ENCODE measurements at places on chromosomes 12 and 14.

- no peak for DNase-seq
Measured at GRCh38 chr12:53676656-53677015, 753 bp upstream of the ATP5MC2 start.

DNA sequence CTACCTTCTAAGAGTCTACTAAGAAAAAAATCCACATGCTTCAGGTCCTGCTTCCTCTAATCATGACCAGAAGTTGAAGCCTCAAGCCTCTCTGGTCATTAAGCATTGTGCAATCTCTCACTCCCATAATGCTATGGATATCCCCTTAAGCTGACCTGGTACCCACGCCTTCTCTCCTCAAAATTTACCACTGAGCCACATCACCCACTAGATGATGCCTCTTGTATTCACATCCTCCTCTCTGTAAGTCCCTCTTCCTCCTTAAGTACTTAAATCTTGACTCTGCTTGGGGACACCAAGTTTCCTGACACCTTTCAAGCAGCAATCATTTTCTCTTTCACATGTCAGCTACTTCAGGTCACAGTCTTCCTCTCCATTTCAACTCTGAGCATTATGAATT lies 9.8 kb downstream of the GALNT4 start:
- DNase-seq: no peak

DNA sequence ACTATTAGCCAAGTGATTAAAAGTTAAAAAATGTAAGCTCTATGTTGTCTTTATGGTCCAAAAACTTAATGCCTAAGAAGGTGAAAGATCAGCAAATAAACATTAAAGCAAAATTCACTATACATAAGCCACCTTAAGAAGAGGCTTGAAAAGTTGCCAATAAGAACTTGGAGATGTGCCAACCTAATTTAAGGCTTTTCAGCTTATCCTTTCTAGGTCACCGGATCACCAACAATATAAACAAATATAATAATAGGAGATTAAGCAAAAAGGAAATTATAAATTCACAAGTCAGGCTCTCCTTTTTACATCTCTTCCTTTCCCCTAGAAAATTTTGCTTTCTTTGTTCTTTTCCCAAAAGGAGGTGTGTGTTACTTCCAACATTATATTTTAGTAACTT lies 30.9 kb downstream of the SLC2A3 start:
- no peak for DNase-seq

DNA sequence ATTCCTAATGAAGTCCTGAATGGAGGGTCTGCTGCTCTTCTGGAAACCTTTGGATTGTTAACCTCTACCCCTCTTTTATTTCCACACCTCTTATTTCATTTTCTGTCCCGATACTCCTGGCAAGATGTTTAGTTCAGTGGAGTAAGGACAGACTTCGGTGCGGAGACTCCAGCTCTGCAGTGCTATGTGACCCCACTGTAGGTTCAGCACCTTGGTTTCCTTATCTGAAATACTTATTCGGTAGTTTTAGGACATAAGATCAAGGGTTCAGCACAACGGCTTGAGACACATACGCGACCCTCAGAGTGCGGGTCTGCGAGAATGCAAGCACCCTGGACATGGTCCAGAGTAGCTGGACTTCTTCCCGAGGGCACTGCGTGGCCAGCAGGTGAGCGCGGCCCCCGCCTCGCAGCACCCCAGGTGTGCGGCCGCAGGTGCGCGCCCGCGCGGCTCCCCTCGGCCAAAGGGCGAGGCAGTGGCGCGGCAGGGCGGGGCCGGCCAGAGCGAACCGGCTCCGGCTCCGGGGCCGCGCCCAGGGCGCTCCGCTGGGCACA lies 465 bp upstream of the FGD4 start:
- no peak for DNase-seq

- DNase-seq: no peak
Measured at GRCh38 chr12:6605421-6606330, 1.5 kb downstream of the CHD4 start.

DNA sequence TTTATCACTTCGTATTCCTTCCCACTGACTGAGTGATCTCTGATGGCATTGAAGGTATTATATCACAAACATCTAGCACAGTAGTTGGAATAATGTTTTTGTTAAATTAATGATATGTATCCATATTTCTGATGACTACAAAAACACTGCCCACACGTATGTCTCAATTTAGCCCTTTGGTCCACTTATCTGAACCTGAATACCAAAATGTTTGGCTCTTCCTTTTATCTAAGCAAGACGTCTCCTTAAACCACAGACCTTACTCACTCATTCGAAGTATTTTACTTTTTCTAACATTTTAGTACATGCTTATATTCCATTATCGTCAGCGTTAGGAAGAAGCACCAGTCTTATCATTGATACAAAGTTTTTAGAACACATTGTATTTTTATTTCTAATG lies 126.4 kb downstream of the PIK3C2G start:
- no peak for DNase-seq

GRCh38 chr14:75461303-75461702 lies 33.5 kb downstream of the JDP2 start:
- no peak for DNase-seq

DNA sequence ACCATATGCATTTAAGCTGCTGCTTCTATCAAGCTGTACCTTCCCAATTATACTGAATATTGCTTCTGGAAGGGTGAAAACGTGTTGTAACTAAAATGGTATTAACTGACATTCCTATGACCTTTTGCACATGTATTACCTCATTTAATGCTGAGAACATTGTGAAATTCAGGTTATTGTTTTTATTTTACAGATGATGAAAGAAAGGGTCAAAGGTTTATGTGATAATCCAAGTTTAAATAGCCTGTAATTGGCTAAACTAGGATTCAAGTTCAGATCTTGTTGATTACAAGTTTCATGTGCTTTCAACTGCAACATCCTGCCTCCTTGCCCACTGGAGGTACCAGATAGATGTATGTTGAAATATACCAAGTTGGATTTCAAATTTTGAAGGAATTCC lies 433.3 kb upstream of the PRICKLE1 start:
- no peak for DNase-seq

- DNase-seq: no peak
Measured at GRCh38 chr12:127654383-127654985, 612.5 kb upstream of the TMEM132C start.

- no peak for DNase-seq
Measured at GRCh38 chr12:32030676-32031075, 71.5 kb downstream of the RESF1 start.

DNA sequence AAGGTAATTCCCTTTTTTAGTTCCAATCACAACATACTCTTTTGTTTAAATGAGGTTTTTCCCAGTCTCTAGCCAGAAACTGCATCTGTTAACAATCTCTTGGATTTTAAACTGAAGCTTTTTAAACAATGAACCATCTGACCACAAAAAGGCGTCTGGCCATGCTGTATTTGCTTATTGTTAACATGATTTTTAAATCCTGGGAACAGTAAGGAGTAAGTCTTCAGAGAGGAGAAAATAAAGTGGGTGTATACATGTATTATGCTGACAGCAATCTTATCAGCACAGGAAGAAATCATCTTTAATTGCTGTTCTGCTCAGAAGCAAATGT lies 106.2 kb downstream of the DAAM1 start:
- DNase-seq: no peak

- DNase-seq: no peak
Measured at GRCh38 chr12:58029260-58029659, 87.9 kb downstream of the ATP23 start.

- no peak for DNase-seq
Measured at GRCh38 chr12:63150713-63151622, at the start of gene AVPR1A. AVPR1A (minus strand) TSS chr12:63151201; CDS start chr12:63150836, 365 bp downstream.

DNA sequence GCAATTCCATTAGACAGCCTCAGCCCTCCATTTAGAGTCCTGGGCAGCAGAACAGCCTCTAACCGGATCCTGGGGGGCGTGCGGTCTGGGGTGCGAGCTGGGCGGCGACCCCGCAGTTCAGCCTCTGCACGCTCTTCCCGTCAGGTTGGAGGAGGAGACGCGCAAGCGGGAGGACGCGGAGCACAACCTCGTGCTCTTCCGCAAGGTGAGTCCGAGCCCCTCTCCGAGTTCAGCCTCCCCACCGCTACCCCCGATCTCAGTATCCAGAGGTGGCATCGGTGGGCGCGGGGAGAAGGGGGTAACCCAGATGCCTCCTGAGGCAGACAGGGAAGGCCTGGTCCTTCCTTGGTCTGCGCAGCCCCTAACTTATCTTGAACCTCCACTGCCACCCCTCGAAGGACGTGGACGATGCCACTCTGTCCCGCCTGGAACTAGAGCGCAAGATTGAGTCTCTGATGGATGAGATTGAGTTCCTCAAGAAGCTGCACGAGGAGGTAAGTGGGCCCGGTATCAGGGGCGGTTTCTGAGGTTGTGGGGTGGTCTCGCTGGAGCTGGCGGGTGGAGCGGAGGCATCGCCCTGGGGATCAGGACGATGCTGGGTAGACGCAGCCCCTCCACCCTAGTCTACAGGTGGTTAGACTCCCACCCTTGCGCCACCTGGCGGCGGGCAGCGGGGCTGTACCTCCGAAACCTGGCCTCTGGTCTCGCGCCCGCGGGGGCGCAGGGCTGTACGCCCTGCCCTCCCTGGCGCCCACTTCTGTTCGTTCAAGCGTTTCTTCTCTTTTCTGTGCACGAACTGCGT lies 1.3 kb downstream of the PRPH start:
- no peak for DNase-seq

GRCh38 chr14:72528863-72529175 lies 365.1 kb downstream of the DPF3 start:
- DNase-seq: no peak

- DNase-seq: no peak
Measured at GRCh38 chr12:130183585-130184370, 21.5 kb downstream of the FZD10 start.

GRCh38 chr12:102965281-102966155 lies 8.0 kb downstream of the ASCL1 start:
- DNase-seq: no peak

DNA sequence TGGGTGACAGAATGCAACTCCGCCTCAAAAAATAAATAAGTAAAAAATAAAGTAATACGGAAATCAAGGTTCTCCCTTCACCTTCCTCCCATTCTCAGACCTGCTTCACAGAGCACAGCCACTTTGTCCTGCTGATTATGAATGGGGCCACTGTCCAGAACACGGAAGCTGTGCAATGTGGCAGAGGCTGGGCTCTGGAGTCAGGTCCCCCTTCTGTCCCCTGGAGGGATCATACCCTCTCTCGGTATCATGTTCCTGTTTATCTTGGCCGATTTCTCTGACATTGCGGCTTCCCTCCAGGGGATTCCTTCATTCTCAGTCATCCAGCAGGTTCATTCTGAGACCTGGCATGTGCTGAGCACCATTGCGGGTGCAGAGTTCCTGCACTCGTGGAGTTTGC lies 11.3 kb downstream of the PPP2R5C start:
- no peak for DNase-seq

DNA sequence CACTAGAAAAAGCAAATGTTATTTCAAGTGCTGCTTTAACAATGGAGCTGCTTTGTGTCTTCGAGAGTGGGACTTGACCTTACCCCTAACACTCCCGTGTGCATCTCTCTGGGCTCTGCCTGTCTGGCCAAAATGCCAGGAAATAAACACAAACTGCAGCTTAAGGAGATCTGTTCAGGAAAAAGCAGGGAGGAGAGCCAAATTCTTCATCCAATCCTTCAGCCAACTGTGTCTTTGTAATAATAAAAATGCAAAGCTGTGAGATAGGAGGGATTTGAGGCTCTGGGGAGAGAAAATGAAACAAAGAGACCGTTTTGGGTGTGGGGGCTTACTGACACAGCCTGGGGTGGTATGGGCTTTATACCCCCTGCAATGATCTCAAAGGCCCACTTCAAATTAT lies 85.8 kb upstream of the WSCD2 start:
- DNase-seq: no peak

DNA sequence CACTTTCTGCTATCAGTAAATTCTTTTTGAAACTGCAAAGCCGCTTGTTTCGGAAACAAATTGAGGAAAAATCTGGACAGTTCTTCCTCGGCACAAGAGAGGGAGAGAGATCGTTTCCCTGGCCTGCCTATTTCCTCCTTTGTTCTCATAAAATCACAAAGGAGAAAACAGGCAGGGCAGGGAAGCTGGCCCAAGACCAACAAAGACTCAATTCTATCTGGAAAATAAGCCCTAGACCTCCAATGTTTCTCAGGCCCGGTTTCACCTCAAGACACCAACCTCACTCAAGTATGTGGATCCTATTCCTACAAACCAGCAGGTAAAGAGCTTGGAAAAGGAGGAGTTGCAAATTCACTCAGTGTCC lies 19.5 kb downstream of the DICER1 start:
- no peak for DNase-seq

GRCh38 chr14:81474148-81474492 lies 59.5 kb downstream of the SEL1L start:
- no peak for DNase-seq

DNA sequence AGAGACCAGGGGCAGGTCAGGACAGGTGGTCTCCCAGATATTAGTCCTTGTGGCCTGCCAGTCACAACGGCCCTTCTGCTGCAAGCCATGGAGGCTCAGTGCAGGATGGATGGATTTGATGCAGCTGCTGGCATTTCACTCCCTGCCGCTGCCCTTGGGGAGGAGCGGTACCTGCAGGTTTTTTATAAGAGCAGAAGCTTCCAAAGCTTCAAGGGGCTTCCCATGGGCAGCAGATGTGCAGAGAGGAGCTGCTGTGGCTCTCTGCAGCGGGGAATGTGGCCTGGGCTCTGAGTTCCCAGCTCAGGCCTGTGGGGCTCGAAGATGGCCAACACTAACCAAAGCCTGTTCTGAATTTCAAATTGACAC lies 379.3 kb downstream of the DPF3 start:
- DNase-seq: no peak

DNA sequence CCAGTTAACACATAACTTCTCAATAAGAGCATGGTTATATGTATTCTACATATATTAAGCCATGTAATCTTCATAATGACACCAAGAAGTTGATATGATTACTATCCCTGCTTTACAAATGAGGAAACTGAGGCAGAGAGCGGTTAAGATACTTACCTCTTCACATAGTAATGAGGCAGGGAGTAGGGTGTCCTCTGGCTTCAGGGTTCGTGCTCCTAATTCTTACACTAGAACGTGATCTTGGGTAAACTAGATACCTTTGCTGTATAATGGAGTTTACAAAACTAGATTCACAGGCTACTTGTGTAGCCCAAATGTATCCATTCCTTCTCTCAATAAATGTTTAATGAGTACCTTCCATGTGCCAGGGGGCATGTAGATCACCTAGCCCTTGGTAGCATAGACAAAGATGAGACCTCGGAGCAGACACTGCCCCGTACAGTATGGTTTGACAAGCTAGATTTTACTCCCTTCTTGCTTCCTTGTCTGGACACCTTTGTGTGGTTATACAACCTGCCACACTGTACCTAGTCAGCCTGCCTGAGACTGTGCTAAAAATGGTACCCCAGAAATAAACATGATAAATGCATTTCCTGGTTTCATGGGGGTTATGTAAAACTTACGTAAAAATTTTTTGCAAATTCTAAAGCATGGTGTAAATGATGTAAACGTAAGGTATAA lies 991.8 kb downstream of the VRK1 start:
- DNase-seq: no peak
